Dorsolateral prefrontal cortex (tissue), 122 donors: ENCODE measurements at places on chromosomes 1 and 21. TPM values are rescaled to one million over a fixed set of nuclear protein-coding genes. Genes with fewer than 3 reads are reported as not detected.

Gene TSPEAR
- not detected for total RNA-seq

Gene DNAJC28
- 5.8 TPM for total RNA-seq

Gene AMY2B
- 69.8 TPM for total RNA-seq

Gene ACTN2
- 80.7 TPM for total RNA-seq
